ENCODE measurements at places on chromosomes 16 and 17.

- peak; percentile 87 for DNase-seq
Observed at GRCh38 chr17:8488901-8489300, 53.2 kb downstream of the NDEL1 start.

- DNase-seq, result no peak
Observed at GRCh38 chr17:33019161-33019890, 27.7 kb downstream of the SPACA3 start.

DNA sequence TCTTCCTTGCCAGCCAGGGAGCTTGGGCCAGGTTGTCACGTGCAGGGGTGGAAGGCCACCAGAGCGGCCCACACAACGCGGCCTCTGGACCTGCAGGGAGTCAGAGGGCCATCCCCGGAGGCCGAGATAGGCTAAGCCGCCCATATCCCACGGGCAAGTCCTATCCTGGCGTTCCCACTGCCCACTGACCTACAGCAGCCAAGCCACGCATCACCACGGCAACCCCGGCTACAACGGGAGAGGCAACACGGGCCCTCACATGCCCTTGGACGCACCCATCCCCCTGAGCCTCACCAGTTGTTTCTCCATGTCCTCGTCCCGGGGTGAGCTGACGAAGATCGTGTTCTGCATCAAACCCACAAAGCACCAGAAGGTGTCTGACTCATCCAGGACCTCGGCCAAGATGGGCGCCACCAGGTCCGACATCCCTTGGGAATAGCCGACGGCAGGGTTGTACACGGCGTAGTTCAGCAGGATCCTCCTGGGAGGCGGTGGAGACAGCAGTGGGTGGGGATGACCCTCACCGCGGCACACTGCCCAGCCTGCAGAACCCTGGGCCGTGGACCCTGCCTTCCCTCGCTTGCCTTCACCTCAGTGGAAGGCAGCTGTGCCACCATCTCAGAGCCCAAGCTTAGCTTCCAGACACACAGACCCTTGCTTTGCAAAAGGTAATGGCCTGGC is 88.2 kb downstream of the TBC1D16 start:
- DNase-seq, result no peak

- no peak for DNase-seq
Observed at GRCh38 chr17:57808882-57809281, 41.0 kb downstream of the MRPS23 start.

DNA sequence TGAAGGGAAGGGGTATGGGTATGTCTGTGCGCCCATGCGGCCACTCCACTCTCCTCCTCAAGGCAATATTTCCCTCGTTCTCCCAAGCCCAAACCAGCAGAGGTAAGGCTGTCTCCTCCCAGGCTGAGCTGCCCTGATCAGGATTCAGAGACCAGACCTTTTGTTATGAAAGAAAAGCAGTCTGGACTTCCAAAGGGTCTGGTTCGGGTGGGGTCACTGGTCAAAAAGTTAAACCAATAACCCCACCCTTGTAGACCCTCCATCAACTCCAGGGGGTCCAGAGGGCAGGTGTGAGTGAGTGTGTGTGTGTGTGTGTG is 5.7 kb upstream of the DLX4 start:
- no peak for DNase-seq

DNA sequence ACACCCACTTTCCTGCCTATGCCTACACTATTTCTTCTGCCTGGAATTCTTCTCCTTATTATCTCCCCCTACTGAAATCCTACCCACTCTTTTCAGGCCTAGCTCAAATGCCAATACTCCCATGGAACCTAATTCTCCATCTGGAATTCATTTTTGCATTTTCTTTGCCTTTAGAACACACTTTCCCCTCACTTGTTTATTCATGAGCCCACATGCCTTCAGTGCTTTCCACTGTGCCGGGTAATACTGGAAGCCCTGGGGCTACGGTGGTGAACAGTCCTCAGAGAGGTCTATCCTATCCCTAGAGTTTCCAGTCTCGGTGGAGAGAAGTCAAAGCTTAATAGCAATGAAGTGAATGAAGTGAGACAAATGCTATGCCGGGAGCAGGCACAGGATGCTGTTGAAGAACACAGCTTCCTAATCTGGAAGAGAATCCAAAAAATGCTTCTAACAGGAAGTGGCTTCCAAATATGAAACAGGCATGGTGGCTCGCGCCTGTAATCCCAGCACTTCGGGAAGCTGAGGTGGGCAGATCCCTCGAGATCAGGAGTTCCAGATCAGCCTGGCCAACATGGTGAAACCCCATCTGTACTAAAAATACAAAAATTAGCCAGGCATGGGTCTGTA is 322.4 kb downstream of the GRIN2A start:
- no peak for DNase-seq
